ENCODE measurements at places on chromosomes 13 and 19.
A peak's percentile ranks its signal among the peaks of the same experiment; 100 is the strongest.

GRCh38 chr19:13887018-13887436 is 10.1 kb downstream of the NANOS3 start:
- DNase-seq: peak; percentile 74

DNA sequence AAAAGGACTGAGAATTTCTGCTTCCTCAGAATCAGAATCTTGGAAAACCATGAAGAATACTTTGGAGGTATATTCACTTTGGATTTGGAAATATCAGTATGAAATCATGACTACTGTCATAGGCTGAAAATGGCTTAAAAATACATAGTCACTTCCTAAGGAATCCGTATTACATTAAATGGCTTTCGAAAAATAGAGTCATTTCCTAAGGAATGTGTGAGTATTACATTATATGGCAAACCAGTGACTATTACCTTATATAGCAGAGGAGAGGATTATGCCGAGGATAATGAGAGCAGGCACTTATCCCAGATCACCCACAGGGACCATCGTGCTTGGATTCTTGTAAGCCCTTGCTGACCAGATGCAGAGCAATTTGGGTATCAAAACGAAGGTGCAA is 1471.8 kb downstream of the EFNB2 start:
- no peak for DNase-seq

- no peak for DNase-seq
Measured at GRCh38 chr13:95573221-95573620, 20.7 kb downstream of the CLDN10 start.

GRCh38 chr19:8511573-8512101 is 2.3 kb downstream of the ZNF414 start:
- no peak for DNase-seq

DNA sequence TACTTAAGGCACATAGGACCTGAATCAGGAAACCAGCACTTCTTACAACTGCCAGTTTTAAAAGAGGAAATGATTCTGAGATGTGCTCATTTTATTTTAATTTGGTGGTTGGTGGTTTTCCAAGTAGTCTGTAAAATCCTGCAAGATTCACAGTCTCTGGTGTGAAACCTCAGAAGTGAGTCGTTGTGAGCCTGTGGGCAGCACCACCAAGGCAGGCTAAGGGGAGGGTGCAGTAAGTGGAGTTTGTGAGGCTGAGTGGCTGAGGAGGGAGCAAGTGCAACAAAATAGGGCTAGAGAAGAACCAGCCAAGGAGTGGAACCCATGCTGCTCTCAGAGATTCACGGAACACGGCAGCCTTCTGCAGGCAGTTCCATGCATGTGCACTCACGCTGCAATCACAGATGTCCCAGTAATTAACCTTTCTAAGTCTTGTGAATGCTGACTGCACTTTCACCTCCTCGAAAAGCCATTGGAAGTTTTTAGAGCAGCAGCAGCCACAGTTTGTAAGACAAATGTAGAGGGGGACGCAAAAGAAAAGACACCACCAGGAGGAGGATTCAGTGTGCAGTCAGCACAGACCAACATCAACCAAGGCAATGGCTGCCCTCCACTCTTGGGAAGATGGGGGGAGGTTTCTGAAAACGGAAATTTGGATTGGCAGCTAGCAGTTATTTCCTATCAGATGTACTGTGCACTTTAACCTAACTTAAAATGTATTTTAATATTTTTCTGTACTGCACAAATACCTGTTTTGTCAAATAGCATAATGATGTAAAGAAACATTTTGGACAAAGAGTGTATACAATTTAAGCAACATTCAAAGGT is 44.9 kb downstream of the ESD start:
- DNase-seq: peak; percentile 87

DNA sequence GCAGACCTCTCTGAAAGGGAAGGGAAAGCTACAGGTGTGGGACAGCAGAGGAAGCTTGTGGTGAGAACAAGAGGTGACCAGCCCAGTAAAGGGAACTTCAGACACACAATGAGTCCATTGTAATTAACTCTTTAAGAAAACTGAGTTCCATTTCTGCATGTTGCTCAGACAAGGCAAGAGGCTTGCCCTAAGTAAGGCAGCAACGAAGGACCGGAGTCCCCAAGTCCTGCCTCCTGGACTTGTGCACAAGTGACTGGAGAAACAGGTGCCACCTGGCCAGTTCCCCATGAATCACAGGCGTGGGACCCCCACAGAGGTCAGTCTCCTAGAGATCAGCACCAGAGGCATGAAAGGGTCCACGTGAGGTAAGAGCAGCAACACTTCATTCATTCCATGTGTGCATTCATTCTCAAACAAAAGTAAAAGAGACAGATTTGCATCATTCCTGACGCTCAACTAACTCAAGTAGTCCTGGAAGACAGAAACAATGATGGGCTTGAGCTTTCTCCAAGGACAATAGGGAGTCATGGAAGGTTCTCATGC is 14.7 kb upstream of the SIGLEC6 start:
- DNase-seq: peak; percentile 53
